ENCODE measurements at places on chromosomes 6 and 20.

GRCh38 chr20:52975803-52976531 lies 3.8 kb downstream of the TSHZ2 start:
- DNase-seq = no peak

DNA sequence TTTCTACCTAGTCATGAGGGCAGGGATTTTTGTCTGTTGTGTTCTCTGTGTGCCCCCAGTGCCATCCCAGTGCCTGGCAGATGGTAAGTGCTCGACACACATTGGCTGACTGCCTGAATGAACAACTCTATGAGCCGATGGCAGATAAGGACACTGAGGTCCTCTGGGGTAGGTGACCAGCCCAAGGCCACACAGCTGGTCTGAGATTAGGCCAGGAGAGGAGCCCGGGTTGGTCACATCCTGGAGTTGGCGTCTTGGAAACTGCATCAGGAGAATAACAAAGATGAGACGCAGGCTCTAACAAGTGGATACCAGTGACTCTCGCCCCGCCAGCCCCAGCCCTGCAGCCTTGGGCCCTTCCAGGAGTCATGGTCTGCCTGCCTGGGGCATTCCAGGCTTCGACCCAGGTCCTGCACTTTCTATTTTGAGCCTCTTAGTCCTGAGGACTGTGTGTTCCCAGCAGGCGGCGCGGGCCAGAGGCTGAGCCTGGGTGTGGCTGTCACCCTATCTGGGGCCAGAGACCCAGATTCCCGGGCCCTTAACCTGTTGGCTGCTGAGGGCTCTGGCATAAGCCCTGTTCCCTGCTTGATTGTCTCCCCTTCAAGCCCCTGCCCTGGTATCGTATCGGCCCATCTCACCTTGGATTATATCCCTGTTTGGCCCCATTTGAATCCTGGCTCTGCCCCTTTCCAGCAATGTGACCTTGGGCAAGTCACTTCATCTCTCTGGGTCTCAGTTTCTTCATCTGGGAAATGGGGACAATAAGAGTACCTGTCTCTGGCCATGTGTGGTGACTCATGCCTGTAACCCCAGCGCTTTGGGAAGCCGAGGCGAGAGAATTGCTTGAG lies 88.3 kb downstream of the CEBPB start:
- no peak for DNase-seq

GRCh38 chr20:10747019-10747418 lies 73.2 kb upstream of the JAG1 start:
- no peak for DNase-seq

DNA sequence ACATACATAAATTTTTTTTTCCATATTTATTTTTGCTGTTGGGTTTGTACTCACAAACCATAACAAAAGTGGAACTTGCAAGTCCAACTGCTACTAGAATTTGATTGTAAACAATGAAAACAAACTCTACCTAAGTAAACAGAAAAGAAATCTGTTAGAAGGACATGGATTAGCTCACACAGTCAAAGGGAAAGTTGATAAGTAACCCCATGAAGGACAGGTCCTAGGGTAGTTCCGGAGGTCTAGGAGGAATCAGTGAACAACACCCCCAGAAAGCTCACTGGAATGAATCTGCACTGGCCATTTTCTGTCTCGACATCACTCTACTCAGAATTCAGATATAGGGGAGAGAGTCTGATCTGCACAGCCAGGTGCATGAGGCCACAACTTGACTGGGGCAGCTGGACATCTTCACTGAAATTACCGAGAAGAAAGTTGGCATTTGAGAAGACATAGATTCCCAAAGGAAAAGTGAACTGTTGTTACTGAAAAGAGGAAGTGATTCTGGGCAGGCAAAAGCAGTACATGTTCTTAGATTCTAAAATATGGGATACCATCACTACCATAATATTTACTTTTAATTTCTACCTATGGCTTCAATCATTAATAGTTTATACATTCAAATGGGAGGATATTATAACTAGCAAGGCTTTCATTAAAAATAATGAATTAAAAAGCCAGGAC lies 76.4 kb downstream of the HMGN3 start:
- no peak for DNase-seq

GRCh38 chr6:144899161-144899560 lies 614.0 kb downstream of the UTRN start:
- DNase-seq = no peak

GRCh38 chr20:53575481-53576194 lies 18.0 kb downstream of the ZNF217 start:
- no peak for DNase-seq

- DNase-seq = peak; percentile 80
Measured at GRCh38 chr20:34825530-34826362, at the start of gene NCOA6. Gene NCOA6 (minus strand): TSS chr20:34825651. CDS start chr20:34782355, 43,296 bp downstream.

DNA sequence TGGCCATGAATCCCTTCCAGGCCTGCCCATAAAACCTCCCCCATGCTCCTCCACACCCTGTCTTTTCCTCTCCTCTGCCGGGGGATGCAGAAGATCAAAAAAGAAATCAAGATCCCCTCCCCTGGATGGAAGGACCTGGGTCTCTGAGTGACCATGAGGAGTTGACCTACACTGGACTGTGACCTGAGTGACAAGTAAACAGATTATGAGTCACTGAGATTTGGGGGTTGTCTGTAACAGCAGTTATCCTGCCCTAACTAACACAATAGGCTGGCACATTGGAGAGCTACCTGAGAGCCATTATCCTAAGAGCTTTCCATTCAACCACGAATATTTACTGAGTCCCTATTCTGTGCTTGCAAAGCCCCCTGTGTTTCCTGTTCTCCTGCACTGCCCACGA lies 28.4 kb upstream of the SIRPA start:
- no peak for DNase-seq

DNA sequence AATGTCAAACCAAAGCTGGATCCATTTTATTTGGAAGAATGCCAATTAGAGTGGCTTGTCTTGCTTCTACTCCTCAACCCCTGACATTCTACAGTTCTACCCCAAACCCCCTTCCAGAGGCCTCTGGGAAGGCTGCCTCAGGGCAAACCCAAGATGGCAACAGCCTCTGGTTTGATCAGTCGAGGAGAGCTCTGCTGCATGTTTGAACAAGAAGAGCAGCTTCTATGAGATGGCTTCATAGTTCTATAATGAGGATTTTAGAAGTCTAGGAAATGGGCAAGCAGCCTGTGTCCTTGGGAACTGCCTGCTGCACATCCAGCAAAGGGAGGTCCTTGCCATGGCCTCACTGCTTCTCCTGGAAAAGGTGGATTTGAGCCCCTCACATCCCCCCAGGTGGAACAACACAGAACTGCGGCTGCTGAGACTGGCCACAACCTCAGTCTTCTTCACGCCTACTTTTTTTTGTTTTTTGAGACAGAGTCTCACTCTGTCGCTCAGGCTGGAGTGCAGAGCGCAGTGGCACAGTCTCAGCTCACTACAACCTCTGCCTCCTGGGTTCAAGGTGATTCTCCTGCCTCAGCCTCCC lies 37.9 kb downstream of the ZC3H12D start:
- no peak for DNase-seq

GRCh38 chr6:34914358-34914757 lies 25.3 kb downstream of the ANKS1A start:
- no peak for DNase-seq

DNA sequence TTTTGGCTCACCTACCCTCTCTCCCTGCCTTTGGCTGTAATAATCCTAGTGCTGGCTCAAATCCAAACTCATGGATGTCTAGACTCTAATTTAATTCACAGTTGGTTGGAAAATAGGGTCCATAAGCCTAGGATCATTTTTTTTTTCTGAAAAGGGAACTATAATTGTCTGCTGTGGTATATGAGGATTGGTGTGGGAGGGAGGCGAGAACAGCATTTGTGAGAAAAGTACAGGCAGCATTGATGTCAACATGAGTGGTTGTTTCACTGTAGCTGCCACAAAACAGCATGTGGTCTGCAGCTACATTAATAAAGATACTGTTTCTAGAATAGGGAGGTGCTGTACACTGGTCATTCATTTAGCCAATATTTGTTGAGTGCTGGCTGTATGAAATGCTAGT lies 18.6 kb upstream of the POLR1H start:
- no peak for DNase-seq

- DNase-seq = no peak
Measured at GRCh38 chr6:86148586-86148985, 505.9 kb upstream of the SYNCRIP start.

- DNase-seq = no peak
Measured at GRCh38 chr6:37039958-37040357, 34.5 kb downstream of the FGD2 start.

- DNase-seq = no peak
Measured at GRCh38 chr20:18738055-18738454, 75.5 kb upstream of the SCP2D1 start.

DNA sequence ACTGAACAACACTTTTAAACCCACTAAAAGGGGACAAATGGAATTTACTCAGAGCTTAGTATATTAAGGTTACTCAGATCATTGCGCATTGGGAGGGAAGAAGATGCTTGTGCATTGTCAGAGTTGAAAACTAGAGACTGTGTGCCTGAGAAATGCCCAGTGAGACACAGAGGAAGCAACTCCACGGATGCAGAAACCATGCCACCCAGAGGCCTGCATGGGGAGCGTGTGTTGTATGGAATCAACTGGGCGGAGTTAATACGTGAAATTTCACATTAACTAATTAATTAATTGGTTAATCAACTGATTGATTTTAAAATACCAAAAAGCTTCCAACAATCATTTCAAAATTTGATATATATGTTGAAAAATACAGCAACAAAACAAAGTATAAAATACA lies 391.6 kb downstream of the PLCB1 start:
- DNase-seq = no peak

DNA sequence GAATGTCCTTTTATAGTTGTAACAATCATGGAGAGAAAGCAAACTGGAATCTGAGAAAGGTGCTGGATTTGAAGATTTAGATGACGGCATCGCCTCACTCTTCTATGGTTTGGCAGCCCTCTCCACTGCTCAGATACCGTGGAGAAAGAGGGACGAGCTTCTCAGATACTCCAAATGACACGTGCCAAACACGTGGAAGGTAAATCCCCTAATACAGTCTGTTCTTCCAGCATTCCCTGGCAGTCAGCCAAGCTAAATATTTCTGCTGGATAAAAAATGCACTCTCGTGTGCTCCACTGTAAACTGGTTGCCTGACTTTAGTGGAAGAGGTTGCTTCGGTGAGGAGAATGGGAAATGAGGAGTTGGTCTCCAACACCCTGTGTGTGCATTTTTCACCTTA lies 16.7 kb upstream of the PRDM1 start:
- no peak for DNase-seq

GRCh38 chr6:107679457-107679856 lies 144.7 kb downstream of the SCML4 start:
- DNase-seq = no peak

GRCh38 chr6:4682431-4683097 lies 93.6 kb upstream of the CDYL start:
- DNase-seq = no peak

DNA sequence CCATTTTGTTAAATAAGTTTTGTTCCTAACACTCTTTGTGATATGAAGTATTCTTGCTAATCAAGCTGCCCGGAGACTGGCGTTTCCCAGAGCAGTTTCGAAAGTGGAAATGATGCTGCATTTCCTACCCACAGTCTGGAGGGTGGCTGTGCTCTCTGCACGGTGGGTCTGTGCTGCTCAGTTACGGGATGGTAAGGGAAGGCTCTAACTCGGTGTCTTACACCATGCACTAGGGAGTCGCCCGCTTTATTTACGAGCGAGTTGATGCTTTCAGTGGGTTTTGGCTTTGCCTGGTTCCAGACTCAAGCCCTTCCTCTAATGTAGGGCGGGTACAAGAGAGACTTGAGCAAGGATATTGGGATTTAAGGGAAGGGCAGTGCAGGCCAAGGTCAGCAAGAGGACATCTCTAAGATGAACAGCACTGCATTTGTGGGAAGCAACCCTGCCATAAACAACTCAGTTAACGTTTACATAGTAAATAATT lies 180.1 kb upstream of the AKAP12 start:
- no peak for DNase-seq

GRCh38 chr6:157659536-157660271 lies 163.3 kb upstream of the SNX9 start:
- no peak for DNase-seq

DNA sequence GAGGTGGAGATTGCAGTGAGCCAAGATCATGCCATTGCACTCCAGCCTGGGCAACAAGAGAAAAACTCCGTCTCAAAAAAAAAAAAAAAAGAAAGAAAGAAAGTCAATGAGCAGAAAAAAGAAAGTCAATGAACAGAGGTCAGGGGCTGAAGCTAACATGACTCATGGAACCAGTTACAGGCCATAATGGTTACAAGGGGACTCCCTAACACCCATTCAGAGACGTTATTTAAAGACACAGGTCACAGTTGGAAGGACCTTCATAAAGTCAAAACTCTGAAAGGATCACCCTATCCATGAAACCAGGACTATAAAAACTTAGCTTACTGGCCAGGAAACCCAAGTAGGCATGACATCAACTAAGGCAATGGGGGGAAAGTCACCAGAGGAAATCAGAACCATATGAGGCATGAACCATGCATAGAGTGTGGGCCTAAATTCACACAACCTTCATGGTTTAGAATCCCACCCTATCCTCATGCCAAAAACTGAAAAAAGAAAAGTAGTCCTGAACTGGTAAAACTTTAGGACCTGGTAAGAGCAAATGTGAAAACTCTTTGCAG lies 18.2 kb downstream of the FBXL4 start:
- no peak for DNase-seq

GRCh38 chr6:37530297-37530696 lies 30.6 kb upstream of the CCDC167 start:
- DNase-seq = no peak

DNA sequence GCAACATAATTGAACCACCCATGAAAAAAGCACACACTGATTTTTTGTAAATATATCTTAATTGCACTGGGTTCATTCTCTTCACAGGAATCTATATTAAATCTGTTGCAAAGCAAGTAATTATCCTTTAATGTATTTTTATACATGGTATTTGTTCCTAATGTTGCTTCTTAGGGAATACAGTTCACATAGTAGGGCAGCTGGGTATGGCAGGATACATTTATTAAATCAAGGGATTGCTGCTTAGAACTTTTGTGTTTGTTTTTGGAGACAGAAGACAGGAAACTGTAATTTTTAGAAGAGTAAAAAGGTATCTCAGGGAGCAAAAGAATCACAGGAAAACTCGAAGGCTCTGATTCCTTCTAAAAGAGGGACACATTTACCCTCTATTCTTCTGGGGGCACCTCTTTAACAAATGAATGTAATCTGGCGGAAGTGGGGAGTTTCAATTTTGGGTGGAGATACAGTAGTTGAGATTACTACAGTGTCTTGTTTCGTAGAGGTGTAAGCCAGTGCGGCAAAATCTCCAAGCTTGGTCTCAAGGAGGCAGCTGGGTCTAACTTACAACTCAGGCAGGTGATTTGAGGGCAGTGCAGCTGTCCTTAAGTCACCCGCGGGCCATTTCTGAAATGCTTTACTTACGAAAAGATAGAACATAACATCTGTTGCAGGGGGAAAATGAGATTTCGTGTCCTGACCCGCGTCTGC lies 812 bp upstream of the SMIM13 start:
- DNase-seq = no peak

- no peak for DNase-seq
Measured at GRCh38 chr6:322259-322930, 30.1 kb downstream of the DUSP22 start.

GRCh38 chr20:37866051-37866450 lies 36.9 kb upstream of the VSTM2L start:
- DNase-seq = no peak

GRCh38 chr6:128841518-128841917 lies 41.4 kb upstream of the LAMA2 start:
- DNase-seq = no peak

GRCh38 chr6:55714831-55715230 lies 135.8 kb upstream of the HMGCLL1 start:
- no peak for DNase-seq

Measured in effector CD8-positive, alpha-beta T cell (primary cell).